ENCODE measurements at places on chromosomes 13 and 19.

- no peak for DNase-seq
Measured at GRCh38 chr19:53571339-53571738, 33.4 kb downstream of the ZNF331 start.

GRCh38 chr13:60164234-60164889, 634 bp upstream of the DIAPH3 start:
- no peak for DNase-seq

DNA sequence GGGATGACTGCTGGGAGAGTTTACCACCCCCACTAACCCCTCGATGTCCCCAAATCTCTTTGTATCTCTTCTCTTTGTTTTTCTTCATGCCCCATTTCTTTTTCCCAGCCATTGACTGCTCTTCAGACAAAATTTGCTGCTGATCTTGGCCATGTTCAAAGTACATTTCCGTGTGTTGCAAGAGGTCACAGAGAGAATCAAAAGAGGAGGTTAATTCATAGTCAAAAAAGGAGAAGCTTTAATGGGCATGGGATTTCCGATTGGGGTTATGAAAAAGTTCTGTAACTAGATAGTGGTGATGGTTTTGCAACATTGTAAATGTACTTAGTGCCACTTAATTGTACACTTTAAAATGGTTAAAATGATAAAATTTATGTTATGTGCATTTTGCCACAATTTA, 121.1 kb downstream of the FLT1 start:
- DNase-seq, result no peak

DNA sequence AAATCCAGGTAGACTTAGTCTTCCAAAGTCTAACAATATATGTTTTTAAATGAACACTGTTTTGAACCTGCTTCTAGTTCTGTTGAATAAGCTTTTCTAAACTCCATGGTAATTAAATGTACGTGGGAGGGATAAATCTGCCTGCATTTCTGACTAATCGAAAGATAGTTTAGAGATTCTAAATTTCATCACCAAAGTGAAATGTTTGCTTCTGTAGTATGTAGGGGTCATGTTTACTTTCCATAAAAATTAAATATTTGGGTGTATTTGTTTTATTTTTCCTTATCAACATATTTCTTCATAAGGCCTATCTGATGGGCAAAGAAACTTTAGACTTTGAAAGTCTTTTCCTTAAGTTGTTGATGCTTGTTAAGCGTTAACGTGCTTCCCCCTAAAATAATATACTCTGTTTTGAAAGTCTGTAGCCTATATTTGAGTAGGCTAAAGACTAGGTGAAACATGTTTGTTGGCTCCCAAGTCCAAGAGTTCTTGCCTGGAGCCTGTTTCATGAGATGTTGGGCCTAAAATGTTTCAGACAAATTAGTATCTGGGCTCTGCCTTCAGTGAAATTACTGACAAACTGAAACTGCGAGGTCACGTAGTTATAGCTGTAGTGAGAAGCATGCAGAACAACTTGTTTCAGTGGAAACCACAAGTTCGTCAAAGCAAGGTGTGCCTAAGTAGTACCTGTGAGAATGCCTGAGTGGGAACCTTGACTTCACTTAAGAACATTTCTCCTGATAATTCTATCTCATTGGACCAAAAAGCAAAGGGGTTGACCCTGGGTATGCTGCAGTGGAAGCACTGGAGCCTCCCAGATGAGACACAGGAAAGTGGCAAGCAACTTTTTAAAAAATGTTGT, 126.2 kb downstream of the LMO7 start:
- DNase-seq, result peak; percentile 14

GRCh38 chr19:3266792-3267514, 42.5 kb downstream of the CELF5 start:
- DNase-seq, result no peak

DNA sequence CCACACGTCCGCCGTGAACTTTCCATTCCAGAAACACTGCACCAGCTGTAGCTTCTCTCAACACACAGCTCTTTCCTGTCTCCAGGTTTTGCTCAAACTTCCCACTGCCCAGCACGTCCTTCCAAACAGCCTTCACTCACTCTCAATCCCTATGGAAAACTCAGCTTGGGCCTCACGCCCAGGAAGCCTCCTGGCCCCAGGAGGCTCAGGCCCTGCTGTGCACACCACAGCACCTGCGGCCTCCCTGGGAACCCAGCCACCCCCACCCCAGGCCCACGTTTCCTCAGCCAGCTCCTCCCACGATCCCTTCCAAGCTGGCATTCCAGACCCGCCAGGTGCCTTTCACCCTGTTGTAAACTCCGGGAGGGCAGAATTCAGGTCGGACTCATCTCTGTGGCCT, 35.2 kb downstream of the C13orf46 start:
- no peak for DNase-seq

DNA sequence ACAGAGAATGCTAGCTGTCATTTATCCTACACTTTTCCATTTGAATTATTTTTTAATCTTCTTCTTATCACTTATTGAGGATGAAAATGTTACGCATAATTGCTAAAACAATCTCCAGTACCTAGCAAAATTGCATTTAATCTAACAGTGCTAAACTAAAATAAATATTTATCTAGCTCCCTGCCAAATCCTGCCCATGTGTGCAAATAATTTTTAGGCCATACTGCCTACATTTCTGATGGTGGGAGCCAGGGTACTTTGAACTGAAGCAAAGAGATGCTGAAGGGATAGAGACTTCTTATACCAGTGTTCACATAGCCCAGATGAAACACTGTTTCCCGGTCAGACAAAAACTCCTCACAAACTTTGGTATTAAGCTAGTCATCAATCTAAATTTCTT, 1268.7 kb upstream of the PCDH20 start:
- DNase-seq, result no peak

DNA sequence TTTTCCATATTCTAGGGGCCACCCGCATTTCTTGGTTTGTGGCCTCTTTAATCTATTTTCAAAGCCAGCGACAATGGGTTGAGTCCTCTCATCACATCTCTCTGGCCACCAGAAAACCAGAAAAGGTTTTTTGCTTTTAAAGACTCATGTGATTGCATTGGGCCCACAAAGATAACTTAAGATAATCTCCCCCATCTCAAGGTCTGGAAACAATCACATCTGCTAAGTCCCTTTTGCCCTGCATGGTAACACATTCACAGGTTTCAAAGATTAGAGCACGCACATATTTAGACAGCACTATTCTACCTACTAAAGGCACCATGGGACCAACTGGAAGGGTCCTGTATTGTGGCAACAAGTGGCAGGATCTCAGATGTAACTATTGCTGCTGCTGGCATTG, 147.0 kb upstream of the MIR17HG start:
- DNase-seq, result no peak

GRCh38 chr19:2325281-2326046, 2.9 kb downstream of the LSM7 start:
- DNase-seq, result no peak

GRCh38 chr19:4369109-4369887, 25.9 kb downstream of the MPND start:
- peak; percentile 76 for DNase-seq

DNA sequence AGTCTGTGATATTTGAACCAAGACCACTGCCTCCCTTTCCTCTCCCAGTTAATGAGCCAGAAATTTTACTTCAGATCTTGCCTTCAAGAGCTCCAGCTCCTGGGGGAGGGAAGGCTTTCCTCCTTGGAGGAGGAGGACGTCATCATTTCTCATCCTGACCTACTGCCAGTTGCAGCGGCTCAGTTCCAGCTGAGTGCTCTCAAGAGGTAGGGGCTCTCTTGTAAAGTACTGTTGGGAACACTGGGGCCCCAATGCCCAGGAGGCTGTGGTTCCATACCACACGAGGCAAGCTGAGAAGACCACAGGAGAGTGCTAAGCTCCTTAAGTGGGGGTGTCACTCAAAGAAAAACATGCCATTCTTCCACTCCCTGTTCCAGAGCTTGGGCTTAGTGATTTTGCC, 36.2 kb downstream of the METTL21C start:
- no peak for DNase-seq

DNA sequence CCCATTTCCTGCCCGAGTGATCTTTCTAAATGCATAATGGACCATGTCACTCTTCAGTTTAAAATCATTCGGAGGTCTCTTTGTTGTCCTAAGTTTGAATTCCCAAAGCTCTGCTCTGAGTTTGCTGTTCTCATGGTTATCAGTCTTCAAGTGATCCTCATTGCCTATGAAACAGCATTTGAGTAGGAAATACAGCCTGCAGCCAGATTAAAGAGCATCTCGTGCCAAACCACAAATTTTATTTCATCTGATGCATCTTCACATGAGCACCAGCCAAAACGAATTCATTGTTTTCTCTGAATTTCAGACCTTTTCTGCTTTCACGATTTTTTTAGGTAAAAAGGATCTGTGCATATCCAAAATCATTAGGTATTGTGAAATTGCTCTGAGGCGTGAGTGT, 299.6 kb downstream of the TDRD3 start:
- no peak for DNase-seq

- DNase-seq, result no peak
Measured at GRCh38 chr13:87666831-87667230, 4.3 kb upstream of the SLITRK5 start.

GRCh38 chr13:47696674-47697073, 304.4 kb downstream of the SUCLA2 start:
- no peak for DNase-seq

GRCh38 chr19:37989855-37990254, 82.8 kb downstream of the SIPA1L3 start:
- DNase-seq, result no peak

DNA sequence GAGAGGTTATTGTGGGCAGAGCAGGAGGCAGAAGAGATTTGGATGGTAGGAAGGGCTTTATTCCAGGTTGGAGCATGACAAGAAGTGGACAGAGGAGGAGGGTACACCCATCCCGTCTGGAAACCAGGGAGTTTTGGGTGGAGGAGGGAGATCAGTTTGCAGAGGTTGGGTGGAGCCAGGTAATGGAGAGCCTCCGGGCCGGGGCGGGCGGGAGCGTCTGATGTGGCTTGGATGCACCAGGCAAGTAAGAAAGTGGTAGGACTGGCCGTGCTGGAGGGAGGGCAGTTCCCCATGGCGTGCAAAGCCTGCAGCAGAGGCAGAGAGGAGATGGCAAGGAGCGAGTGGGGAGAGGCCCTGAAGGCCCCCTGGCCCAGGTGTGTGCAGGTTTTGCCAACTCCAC, 10.9 kb downstream of the IGFLR1 start:
- DNase-seq, result no peak

GRCh38 chr19:45560686-45561085, 23.9 kb downstream of the OPA3 start:
- no peak for DNase-seq

- DNase-seq, result no peak
Measured at GRCh38 chr13:112903606-112904195, 65.3 kb upstream of the MCF2L start.

DNA sequence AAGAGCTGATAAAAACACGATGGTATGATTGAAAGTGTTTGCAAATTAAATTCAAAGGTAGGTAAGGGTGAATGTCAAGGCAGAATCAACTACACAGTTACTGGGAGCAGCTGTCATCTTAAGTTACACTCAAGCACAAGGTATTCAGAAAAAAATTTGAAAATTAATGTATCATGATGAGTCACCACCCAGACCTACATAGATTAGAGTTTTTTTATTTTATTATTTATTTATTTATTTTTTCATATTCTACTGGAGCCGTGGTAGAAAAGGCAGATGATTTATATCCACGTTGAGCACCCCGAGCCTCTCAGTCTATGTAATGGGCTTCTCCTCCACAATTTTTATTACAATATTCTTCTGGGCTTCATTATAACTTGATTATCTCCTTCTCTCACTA, 728.9 kb upstream of the ARGLU1 start:
- DNase-seq, result no peak

DNA sequence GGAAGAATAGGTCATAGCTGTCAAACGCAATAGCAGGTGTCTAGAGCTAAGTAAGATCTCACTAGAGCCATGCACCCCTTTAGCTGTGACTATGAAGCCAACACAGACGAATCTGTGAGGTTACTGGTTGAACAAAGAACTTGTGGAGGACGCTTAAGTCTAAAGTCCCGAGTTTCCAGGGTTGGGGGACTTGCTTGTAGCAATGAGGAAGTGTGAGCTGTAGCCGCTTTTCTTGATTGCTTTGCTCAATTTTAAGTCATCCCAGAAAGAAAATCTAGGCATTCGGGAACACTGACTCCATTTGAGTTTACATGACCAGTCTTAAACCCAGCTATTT, 1.6 kb downstream of the GPC5 start:
- DNase-seq, result no peak

- DNase-seq, result no peak
Measured at GRCh38 chr13:95564733-95565291, 12.3 kb downstream of the CLDN10 start.

- no peak for DNase-seq
Measured at GRCh38 chr19:641702-642101, 2.0 kb downstream of the FGF22 start.

DNA sequence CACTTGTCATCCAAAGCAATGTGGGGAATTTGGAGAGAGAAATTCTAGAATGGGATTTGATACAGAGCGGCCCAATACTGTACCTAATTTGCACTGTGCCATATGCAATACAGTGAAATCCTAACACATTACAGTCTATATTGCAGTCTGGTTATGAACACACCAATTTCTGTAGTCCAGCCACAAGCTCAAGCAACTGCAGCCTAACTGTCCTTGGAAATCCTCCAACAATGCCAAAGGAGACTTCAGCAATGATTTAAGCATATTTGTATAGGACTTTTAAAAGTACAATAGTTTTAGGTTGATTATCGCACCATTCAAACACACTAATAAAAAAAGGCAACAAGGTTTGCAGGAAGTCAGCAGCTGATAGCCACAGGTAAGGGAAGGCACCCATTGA, 17.3 kb downstream of the DIAPH3 start:
- no peak for DNase-seq

DNA sequence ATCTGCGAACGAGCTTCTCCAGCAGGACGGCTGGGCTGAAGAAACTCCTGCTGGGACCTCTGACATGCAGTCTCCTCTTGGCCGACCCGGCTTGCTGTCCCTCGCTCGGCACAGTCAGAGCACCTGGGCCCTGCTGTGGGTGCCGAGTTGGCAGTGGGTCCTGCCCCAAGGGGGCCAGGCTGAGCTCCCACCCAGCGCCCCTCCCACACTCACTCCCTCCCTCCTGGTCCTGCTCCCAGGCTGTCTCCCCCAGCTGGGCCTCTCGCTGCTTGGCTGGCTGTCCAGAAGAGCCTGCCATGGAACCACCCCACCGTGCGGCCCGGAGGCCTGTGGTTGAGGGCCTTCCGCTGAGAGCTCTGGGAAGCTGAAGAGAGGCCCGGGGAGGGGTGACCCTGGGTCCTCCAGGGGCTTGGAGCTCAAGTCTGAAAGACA, 6.0 kb downstream of the AKT2 start:
- DNase-seq, result no peak

- DNase-seq, result no peak
Measured at GRCh38 chr19:601790-602189, 12.1 kb downstream of the HCN2 start.

DNA sequence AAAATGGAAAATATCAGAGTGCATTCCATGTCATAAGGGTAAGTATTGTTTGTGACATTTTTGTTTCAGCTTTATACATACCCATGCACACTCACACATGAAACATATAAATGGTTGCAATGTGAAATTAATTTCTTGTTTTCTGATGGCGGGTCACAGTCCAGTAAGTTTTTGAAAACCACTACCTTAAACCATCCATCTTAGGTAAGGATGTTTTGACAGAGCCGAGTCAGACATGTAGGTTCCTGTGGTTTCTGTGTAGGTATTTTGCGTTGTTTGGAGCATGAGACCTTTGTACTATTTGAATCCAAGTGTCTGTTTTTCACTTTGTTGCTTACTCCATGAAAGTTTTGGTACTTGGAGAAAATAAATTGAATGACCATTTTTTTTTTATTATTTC, 121.7 kb downstream of the B3GLCT start:
- no peak for DNase-seq

Measured in stimulated activated CD4-positive, alpha-beta T cell treated with anti-CD3 and anti-CD28 coated beads, Interleukin-1b, Interleukin-23, amount 100 ng/mL, for 48 hours (primary cell).